Non-pigmented ciliary epithelial cell (primary cell): ENCODE measurements at places on chromosomes 3 and 15.

DNA sequence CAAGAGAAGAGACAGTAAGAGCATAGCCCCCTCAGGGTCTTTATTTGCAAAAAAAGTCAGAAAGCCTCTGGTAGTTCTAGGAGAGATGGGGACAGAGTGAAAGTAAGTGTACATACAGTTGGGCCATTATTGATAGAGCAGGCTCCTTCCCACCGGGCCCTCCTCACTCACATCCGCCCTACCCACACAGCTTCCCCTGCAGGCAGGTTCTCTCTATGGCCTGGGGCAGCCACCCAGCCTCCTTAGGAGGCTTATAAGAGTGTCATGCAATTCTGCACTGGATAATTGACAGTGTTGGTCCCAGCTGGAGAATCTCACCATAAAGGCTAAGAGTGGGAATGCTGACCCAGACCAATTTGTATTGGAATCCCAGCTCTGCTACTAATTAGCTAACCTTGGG is 49.5 kb downstream of the SLC30A4 start:
- DNase-seq: no peak

DNA sequence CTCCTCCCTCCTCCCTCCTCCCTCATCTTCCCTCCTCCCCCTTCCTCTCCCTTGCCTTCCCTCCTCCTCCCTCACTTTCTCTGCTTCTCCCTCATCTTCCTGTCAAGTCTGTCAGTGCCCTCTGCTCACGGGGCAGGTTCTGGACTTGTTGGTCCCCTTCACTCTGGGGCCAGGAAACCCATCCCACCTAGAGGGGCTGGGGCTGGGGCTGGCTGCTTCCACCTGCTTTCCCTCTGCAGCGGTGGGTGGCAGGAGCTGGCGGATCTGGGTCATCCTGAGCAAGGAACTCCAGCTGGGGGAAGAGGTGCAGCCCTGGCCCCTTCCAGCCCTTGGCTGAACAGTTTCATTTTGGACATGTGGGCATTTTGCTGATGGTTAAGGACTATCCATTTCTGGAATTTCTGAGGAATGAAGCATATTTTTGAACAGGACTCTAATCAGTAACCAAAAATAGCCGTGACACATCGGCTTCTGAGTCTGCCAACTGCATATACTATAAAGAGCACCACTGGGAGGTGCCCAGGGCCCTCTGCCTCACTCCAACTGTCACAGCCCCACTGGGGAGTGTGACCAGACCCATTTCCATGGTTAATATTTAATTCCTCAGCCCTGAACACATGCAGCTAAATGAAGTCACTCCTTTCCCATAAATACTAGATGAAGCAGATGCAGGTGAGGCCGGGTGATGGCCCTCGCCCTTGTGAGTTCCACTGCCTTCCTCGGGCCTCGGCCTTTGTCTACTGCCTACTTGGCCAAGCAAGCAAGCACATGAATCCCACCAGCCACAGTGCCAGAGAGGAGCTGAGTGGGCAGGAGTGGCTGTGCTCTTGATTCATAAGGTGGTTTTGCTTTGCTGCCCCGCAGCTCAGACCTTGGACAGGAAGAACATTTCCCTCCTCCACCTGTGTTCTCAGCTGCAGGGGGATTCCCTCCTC is 39.8 kb downstream of the CHDH start:
- peak; percentile 40 for DNase-seq

- DNase-seq: no peak
Measured at GRCh38 chr15:45665261-45665660, 30.4 kb downstream of the SQOR start.

DNA sequence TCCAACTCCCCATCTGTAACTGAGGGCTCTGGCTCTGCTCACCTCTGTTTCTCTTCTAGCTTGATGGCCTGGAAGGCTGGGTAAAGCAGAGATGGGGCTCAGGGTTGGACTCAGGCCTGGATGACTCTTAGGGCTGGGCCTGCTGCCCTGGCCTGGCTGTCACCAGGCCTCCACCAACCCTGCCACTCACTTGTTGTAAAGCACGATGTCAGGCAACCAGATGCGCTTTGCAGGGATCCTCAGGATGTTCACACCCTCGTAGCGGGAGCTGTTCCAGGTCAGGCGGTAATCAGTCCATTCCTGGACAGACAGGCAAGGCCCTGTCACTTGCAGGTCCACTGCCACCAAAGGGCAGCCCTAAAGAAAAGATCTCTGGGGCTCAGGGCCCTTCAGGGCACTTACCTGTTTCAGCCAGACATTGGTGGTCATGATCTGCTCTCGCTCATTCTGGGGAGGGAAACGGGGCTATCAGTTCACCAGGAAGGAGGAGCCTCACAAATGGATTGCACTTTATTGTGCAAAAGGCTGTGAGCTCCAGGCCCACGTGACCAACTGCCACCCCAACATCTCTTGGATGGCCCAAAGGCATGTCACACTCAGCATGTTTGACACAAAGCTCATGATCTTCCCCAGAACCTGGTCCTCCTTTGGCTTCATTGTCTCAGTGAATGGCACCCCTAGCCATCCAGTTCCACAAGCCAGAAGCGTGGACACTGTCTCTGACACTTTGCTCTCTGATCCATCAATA is 9.9 kb downstream of the CHRNB4 start:
- DNase-seq: no peak

DNA sequence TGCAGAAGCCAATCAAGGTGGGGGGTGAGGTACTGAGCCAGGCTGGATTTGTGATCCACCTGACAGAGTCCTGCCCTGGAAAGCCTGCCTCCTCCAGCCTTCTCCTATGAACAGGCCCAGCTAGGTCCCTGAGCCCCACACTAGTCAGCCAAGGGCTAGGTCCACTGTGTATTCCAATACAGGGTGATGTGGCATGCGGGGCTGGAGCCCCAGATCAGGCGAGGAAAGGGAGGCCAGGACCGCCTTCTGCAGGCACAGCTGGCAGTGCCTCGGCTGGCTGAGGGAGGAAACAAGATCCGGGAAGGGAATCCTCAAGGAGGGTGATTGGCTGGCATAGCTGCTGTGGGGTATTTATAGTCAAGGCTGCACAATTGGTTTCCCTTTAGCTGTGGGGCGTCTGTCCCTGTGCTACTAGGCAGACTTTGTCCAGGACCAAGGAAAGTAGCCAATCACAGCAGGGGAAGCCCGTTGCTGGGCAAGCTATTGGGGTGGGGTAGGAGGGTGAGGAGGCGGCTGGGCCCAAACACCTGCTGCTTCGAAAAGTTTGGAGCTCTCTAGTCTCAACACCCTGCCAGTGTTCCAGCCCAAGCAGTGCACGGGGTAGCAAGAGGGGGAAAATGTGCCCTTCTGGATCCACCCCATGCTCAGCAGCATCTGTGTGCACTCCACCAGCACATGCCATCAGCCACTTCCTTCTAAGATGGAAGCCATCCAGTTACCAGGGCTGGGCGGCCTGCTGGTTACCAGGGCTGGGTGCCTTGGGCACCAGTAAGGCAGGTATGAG is 5.9 kb downstream of the KY start:
- DNase-seq: no peak

DNA sequence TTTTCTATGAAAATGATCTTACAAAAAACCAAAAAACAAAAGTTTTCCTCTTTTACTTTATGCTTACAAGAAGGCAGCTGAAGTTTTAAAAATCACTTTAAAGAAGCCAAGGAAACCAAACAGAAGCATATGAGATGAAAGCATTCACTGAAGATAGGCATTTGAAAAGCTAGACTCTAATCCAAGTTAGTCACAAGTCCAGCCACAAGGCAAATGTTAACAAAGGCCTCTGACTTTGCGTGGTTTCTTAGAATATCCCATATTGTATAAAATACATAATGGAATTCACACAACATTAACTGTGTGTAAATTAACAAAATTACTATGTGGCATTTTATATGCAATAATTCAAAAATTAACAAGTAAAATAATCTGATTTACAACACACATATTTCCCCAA is 17.7 kb downstream of the MRPL3 start:
- no peak for DNase-seq

DNA sequence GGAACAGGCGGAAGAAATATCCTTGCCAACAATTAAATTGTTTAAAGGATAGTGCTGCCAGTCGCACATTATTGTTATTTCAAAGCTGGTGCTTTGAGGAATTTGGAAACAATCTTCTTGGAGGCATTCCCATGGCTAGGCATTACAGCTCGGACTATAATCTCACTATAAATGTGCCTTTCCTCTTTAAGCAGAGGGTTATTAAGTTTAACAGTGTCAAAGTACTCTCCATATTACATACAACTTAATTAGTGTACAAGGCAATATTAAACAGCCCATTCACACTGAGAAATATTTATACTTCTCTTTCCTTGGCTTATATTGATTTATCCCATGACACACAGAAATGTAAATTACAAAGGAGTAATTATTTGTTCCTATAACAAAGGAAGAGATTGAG is 54.0 kb upstream of the FAM3D start:
- DNase-seq: no peak

- DNase-seq: no peak
Measured at GRCh38 chr3:152197451-152197850, 71.3 kb upstream of the MBNL1 start.
